Dorsolateral prefrontal cortex (tissue), 122 donors: ENCODE measurements at places on chromosomes 1 and 21.

GRCh38 chr1:174654560-174654959, 206.8 kb downstream of the GPR52 start:
- DNase-seq, result no peak

DNA sequence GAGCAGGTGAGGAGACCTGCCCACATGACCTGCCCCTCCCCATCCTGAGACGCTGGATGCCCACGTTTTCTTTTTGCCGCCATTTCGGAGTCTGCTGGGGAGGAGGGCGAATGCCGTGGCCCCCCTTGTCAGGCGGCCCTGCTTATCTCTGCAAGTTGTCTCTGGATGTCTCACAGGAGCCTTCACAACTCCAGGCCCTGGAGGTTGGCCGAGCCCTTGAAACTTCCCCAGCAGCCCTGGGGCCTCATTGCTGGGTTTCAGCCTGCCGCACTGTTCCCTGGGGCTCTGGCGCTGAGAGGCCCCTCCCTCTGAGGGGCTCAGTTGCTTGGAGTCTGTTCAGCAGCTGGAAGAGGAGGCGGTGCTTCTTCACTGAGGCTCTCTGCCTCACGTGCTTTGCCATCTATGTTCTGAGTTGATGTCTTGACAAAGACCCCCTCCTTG, 29.8 kb upstream of the ZBTB21 start:
- no peak for DNase-seq

GRCh38 chr1:163022129-163022528, 47.0 kb upstream of the RGS4 start:
- no peak for DNase-seq

GRCh38 chr21:36902331-36902730, 64.1 kb downstream of the HLCS start:
- DNase-seq, result no peak

- no peak for DNase-seq
Observed at GRCh38 chr1:178726545-178726944, 1.5 kb downstream of the RALGPS2 start.

GRCh38 chr1:54959241-54959640, 21.2 kb upstream of the TMEM61 start:
- no peak for DNase-seq
